Retina (tissue), 1 donor: ENCODE measurements at places on chromosomes 2 and 18.

GRCh38 chr2:36439084-36439483 is 83.5 kb downstream of the CRIM1 start:
- no peak for DNase-seq

GRCh38 chr2:109466674-109467575 is 146.8 kb downstream of the SEPTIN10 start:
- DNase-seq = no peak

- DNase-seq = peak; percentile 9
Measured at GRCh38 chr2:49616800-49617199, 462.5 kb upstream of the FSHR start.

GRCh38 chr2:137021763-137022162 is 256.4 kb downstream of the THSD7B start:
- no peak for DNase-seq

DNA sequence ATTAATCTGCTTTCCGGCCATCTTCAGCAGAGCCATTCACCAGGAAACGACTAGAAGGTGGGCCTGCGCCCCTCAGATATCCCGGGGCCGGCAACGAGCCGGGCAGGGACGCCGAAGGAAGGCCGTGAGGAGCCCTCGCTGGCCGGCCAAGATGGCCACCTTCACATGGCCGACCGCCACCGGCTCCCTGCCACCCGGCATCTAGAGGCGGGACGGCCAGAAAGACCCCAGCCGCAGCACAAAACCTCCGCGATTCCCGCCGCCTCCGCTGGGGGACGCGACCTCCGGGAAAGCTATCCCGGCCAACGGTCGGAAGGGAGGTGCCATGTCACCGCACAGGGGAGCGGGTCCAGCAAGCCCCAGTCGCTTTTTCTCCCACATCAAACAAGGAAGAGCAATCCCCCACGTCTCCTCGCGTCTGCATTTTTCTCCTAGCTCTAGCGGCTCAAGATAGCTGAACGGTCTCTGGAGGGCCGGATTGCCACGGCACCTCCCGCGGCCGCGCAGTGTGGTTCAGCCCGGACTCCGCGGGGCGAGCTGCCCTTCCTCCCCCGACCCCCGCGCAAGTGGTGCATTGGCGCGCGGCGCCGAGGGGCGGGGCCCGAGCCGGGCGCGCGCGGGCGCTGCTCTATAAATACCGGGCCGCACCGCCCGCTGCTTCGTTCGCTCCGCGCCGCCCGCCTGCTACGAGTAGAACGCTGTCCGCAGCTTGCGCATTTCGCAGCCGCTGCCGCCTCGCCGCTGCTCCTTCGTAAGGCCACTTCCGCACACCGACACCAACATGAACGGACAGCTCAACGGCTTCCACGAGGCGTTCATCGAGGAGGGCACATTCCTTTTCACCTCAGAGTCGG is at the start of gene MAT2A:
TSS of gene MAT2A (plus strand) at position 662 of the 854 bp plus-strand sequence. CDS start at position 782, 120 bp downstream.
- peak; percentile 100 for DNase-seq

DNA sequence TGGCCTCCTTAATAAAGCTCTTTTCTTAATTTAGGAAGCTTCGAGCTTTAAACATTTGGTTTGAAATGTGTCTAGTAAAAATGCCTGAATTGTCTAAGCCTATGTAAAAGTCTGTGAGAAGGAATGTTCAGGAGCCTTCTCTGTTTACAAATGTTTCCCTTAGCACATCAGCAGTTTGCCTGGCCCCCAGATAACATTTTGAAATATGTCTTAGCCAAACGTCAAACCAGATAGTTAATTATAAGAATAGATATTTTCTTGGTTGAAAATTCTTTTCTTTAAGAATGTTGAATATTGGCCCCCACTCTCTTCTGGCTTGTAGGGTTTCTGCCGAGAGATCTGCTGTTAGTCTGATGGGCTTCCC is 498.6 kb downstream of the CCDC85A start:
- DNase-seq = no peak

DNA sequence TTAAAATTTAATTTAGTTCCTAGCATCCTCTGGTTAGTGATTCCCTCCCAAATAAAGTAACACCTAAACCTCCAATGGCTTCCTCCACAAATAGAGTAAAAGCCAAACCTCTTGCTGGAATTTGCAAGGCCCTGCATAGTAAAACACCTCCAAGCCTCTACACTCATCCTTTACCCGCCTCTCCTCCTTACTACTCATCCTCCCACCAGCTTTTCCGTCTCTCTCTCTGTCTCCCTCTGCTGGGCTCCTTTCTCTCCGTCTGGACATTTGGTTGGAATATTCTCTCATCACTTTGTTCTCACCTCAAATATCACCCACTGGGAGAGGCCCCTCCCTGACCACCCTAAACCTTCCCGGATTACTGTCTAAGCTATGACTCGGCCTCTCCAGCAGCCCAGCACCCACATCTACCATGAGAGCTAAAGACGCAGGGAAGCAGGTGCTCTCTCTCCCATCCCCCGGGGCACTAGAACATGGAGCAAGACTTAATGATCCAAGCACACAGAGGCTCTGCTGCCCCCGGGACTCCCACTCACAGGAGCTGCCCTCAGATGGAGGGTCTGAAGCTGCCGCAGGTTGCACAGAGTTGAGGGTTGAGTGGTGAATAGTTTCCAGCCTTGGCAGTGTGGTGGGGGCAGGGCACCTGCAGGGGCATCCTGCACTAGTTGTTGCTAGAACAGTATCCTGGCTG is 167.2 kb downstream of the FBXO15 start:
- no peak for DNase-seq

DNA sequence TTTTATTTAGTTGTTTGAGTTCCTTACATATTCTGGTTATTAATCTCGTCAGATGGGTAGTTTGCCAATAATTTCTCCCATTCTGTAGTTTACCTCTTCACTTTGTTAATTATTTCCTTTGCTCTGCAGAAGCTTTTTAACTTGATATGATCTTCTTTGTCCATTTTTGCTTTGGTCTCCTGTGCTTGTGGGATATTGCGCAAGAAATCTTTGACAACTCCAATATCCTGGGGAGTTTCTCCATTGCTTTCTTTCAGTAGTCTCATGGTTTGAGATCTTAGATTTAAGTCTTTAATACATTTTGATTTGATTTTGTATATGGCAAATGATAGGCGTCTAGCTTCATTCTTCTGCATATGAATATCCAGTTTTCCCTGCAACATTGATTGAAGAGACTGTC is 389.2 kb downstream of the LRP1B start:
- no peak for DNase-seq

DNA sequence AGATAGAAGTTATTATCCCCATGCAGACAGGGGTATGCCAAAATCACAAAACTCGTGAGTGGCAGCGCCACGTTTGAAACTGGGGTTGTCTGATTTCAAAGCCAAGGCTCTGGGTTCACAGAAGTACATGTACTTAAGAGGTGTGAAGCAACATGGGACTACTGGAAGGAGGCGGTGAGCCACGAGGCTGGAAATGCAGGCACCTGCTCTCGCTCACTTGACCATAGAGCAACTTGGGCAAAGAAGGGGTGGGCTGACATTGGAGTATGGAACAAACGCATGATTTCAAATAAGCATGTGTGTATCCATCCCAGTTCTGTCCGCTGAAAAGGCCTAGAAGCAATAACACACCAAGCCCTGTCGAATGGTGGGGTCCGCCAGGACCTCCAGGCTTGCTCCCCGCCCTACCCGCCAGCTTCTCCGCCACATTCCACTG is 593 bp upstream of the ACTR2 start:
- no peak for DNase-seq

GRCh38 chr2:72696559-72696958 is 129.3 kb downstream of the EXOC6B start:
- DNase-seq = no peak

GRCh38 chr2:20222769-20223406 is 2.0 kb downstream of the SDC1 start:
- no peak for DNase-seq

DNA sequence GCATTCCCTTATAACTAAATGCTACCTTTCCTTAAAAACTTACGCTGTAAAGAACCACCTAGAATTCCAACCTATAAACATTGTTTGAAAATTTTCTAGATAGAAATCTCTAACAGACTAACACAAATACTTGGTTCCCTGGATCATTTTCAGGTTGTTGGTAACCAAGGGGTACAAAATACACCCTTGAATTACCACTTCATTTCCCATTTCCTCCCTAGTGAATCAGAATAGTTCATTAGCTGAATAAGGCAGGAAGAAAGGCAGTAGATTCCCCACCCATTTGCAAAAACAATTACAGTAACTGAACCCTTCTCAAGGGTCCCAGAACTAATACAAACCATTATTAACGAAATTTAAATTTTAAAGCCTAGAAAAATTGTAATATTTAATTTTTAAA is 5.5 kb downstream of the MEX3C start:
- no peak for DNase-seq

DNA sequence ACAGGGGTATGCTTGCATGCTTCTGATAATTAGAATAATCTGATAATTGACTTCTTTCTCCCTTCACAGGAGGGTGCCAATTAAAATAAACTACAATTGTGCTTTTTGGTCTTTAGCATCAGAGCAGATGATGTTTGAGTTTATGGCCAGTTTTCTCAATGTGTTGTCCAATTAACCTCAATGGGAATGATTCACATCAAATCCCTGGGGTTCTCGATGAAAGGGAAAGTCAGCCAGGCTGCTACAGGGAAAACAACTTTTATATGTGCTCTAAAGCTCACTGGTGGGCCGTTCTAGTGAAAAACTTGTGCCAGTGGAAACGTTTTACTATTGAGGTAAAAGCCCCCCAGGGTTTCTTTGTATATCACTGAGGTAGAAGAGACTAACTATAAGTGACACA is 887.3 kb upstream of the CRIM1 start:
- peak; percentile 71 for DNase-seq

DNA sequence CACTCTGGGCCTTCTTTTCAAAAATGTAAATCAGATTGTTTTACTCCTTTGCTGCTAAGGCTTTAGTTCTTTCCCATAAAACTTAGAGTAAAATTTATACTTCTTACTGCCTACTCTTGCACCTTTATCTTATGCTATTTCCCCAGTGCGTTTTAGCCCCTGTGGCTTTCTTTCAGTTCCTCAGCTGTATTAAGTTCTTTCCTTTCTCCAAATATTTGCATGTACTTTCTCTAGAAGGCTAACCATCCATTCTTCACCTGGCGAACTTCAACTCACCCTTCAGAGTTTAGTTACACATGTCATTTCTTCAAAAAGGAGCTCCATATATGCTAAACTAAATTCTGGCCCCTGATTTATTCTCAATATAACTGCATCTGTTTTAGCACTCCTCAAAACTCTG is 160.7 kb downstream of the FSHR start:
- no peak for DNase-seq

DNA sequence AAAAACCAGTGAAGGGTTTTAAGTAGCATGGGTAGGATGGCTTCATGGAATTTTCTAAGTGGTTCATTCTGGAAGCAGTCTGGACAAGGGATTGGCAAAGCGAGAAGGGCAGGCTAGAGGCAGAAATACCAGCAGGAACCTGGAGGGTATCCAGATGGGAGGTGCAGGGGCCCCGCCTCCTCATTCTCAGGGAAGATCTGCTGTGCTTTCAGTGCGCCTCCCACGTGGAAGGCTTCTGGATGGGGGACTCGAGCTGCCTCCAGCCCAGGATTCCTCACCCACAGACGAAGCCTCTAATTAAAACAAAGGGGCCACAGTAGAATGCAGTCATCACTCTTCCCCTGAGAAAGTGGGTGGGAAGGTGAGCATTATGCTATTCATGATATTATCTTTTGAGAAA is 79.8 kb downstream of the VSNL1 start:
- no peak for DNase-seq

DNA sequence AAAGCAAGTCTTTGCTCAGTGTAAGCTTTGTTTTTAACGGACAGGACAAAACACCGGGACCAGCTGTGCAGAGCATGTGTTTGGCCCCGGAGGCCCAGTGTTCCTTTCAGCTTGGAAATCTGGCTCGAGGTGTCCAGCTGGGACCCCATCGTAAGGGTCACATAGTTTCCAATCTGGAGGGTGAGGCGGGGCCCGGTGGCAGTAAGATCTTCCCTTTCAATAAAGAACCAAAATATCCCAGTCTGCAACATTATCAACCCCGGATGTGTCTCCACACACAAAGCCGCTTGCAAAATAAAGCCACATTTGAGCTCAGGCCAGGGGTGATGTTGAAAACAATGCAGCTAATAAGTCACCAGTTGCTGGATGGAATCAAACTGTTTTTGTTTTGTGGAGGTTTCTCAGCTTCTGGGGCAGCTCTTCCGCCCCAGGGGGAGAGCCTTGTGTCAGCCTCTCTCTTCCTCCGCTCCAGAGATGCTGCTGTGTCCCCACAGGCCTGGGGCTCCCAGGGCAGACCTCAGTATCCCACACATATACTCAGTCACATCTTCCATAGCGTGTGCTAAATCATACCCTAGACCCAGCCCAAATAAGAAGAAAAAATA is 138.6 kb upstream of the GLI2 start:
- peak; percentile 52 for DNase-seq

- no peak for DNase-seq
Measured at GRCh38 chr2:140747665-140748064, 1383.2 kb downstream of the LRP1B start.

DNA sequence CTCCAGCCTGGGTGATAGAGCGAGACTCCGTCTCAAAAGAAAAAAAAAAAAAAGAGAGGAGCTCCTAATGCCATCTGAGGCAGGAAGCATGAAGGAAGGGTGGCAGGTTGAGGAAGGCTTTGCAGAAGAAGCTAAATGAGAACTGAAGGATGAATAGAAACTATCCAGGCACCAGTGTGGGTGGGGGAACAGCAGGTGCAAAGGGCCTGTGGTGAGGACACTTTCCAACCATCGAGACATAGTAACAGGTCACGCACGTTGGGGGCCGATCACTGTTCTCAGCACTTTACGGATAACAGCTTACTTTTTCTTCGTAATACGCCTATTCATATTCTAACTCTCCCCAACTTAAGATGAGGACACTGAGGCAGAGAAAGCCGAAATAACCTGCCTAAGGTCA is 58.4 kb downstream of the NGEF start:
- DNase-seq = no peak

DNA sequence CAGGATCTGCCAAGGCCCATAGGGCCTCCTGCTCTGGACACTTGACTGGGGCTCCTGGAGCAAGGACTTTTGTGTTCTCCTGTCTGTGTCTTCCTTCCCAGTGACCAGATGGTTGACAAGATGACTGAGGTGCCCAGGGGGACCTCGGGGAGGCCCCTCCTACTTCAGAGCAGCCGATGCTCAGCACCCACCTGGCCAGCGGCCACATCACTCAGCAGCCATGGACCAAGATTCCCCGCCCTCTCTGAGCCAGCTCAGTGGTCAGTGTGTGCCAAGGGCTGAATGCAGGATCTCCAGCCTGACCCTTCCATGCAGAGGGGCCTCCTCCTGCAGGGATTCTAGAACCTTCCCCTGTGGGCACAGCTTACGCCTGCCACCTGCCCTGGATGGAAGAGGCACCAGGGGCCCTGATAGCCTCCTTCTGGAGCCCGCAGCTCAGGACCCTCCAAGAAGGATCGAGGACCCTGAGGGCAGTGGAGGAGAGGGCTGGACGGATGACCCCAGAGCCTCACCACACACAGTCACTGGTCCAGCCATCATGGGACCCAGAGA is 87.4 kb upstream of the GPC1 start:
- DNase-seq = no peak

GRCh38 chr2:183057333-183057985 is 19.2 kb upstream of the NCKAP1 start:
- no peak for DNase-seq
